ENCODE measurements at places on chromosomes 7 and 10. TPM values are rescaled to one million over a fixed set of nuclear protein-coding genes. Genes with fewer than 3 reads are reported as not detected.

DNA sequence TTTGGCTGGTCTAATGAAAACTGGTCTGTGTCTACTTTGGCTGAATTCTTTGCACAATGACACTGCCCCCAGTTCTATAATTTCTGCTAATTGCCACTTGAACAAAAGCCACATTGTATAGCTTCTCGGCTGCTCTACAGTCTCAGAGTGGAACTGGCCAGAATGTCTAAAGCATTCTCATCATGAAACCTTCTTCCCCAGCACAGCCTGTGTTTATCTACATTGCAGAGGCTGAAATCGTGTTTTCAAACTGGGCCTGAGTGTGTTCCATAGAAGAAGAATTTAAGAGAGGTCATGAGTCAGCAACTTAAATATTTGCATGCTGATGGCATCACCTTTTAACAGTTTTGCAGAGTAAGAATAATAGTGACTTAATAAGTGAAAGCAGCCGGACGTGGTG is 177.2 kb downstream of the BUB3 start:
- no peak for DNase-seq

DNA sequence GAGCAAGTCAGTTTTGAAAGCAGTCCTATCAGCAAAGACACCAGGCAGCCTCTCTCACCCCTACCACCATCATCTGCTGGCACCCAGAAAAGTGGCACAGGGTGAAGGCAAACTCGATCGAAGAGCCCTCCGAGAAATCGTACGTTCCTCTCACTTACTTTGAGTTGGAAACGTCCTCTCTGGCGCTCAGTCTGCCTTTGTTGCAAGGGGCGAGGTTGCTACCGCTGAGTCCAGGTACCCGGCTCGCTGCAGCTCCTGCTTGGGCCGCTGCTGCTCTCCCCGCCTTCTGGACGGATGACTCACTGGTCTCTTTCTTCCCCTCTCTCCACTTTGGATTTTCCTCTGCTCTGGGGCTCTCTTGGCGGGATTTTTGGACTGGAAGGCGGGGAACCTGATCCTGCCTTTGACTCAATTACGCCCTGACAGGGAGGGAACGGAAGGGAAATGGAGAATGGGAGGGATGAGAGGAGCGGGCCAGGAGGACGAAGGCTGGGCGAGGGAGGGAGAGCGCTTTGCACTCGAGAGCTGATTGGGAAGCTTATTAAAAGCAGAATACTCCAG is at the start of gene PTN:
PTN (minus strand) TSS at position 453 of the 561 bp plus-strand sequence. CDS start 88,760 bp downstream, outside the sequence.
- no peak for DNase-seq

DNA sequence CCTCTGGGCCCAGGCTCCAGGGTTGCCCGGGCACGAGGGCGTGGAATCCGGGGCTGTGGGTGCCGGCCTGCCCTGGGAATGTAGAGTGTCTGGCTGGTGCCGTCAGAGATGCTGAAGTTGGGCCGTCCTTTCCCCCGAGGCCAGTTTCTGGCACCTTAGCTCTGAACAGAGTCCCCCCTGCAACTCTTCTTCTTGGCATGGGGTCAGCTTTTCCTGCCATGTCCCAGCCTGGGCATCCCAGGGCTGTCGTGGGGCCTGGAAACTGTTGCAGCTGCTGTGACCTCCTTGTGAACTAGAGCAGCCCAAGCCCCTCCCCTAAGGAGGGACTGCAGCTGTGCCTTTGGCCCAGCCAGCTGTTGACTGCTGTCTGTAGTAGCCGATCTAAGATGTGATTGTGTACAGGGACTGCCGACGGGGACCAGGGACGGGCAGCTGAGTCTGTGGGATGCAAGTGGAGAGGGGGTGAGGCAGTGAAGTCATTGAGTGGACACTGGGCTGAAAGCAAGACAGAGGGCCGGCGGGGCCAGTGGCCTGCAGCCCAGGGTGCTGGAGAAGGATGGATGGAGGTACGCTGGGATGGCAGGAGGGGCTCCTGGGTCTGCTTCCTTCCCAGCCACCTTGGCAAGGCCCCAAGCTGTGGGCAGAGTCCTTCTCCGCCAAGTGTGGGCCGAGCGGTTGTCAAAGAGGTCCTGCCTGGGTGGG is 35.8 kb downstream of the GBX1 start:
- DNase-seq, result no peak

DNA sequence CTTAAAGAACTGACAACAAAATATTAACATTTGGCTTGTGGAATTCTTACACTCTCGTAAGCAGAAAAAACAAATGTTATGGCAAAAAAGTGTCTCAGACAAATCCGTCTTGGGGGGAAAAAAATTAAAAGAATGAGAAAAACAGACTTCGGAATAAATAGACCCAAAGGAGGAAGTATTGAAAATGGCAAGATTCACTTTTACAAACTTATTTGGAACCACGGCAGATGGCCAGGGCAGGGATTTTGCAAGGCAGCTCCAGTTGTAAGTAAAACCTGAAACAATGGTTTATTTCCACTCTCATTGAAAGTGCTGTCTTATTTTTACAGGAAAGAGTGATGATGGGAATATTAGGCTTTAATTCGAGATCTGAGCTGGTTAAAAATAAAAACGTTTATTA is 1.5 kb upstream of the ZNF438 start:
- no peak for DNase-seq

Gene LRIT1
- total RNA-seq, result not detected
